ENCODE measurements at places on chromosomes 12 and 14.
A peak's percentile ranks its signal among the peaks of the same experiment; 100 is the strongest.

DNA sequence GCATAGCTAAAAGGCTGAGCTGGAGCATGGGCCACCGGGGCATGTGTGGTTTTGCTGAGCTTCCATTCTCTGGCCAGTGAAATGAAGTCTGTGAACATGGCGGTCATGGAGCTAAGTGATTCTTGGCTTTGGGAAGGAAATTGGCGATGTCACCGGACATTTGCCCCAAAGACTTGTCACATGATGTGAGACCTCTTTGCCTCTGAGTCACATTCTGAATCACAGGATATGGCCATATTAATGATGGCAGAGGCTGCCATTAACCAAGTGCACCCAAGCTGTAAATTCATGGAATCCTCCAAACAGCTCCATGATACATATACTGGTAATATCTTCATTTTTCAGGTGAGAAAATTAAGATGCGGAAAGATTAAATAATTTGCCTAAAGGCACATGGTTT, 27.4 kb upstream of the BATF start:
- DNase-seq, result no peak

GRCh38 chr14:37443461-37443860, 151.6 kb downstream of the FOXA1 start:
- no peak for DNase-seq

DNA sequence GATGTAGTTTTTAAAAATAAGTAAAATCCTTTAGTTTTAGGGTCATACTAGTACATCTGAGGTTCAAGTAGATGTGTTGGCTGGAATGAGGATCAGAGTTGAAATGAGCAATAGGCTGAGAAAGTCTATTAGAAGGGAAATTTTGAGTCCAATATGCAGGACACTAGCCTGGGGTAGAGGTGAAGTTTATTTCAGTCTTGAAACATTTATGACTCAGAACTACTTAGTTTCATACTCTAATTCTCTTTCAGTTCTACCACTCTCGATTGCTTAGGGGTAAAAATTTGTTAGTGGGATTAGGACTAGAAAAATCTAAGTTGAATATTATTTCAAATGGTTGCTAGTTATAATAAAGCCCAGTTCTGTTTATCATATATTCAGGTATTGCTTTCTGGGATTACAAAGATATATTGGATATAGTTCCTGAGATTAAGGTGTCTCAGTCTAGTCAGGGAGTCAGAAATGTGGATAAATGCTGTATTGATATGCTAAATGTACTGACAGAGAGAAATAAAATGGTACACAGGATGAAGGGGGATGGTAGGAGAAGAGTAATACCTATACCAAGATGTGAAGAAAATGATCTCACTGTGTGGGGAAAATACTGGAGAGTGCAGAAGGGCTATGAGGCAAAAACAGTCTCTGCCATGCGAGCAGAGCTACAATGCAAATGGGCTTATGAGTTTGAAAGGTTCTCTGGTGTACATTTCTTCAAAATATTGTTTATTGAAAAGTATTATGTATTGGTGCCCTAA, 395.8 kb upstream of the FBXO33 start:
- DNase-seq, result no peak

GRCh38 chr12:50979369-50980052, 27.2 kb downstream of the HIGD1C start:
- DNase-seq, result no peak

DNA sequence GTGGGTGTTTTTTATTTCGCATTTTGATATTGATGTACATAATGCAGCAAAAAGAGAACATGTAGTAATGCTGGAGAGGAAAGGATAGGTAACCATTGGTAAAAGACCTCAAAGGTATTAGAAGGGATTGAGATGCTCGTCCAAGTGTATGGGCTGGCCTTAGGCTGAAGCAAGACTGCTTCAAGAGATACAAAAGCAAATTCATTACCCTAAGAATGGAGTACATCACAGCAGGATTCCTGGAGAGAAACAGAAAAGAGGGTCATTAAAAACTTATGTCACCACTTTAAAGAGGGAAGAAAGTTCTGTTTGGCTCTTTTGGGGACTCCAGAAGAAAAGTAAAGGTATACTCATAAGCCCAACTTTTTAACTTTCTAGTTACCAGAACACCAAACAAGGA, 420.5 kb downstream of the ZFP36L1 start:
- no peak for DNase-seq

DNA sequence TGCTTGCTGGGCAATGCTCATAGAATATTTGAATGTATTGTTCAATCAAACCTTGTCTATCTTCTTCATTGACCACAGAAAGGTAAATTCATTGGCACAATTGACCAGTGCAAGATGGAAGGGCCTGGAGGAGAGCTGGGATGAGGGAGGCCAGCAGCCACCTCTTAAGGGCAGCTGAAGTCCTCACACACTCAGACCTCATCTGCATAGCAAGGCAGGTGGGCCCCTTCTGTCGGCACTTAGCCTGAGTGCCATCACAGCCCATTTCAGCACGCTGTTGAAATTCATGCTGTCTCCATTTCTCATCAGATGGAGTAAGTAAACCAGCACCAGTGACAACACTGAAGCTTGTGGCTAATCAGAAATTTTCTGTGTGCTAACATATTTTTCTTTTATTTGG, 25.4 kb upstream of the HMGA2 start:
- no peak for DNase-seq

DNA sequence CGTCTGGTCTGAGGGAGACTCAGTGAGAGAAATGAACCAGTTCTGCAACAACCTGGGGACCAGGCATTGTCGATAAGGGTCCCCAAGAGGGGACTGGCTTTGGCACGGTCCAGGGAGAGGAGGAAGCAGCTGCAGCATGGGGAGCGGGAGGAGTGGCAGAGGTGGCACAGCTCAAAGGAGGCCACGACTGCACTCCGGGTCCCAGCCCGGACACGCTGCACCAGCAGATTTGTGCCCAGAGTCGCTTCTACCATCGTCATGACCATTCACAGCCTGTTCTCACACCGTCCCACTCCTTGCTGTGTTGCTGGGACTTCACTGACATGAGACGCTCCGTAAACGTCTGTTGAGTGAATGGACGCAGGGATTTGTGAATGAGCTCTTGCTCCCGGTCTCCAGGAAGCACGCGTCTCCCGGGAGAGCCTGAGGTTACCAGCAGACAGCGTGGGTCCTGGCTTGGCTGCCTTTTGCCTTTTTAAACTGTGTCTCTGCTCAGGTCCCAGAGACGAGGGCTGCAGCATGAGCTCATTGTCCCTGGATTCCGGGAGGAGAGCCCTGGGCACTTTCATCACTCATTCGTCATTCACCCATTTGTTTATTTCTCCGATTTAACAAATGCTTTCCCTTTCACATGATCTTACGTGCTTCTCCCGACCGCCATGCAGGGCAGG, 137.0 kb downstream of the PIWIL1 start:
- DNase-seq, result no peak

DNA sequence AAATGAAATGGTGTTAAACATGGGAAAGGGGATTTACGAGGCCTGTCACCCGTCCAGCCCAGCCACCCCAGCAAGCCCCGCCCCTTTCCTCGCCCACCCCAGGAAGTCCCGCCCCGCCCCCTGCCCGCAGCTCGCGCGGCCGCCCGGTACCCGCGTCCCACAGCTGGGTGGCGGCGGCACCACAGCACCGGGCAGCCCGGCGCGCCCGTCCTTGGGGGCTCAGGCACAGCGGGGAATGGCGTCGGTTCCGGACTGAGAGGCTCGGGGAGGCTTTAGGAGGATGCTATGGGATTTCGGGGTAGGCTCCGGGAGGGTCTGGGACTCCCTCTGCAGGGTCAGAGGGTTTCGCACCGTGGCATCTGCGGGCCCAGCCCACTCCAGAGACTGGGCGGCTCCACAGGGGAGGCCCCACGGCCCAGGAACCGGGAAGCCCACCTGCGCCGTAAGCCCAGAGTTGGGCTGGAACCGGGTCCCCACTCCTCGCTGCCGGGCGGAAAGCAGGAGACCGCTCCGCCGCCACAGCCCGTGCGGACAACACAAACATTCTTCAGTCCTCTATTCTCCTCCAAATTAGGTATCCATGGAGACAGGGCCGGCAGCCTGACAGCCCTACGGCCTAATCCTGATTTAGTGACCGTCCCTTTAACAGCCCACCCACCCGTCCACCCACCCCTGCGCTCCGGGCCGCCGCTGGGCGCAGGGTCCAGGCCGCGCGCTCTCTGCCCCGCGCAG, 1.4 kb downstream of the FIGNL2 start:
- no peak for DNase-seq

- DNase-seq, result no peak
Observed at GRCh38 chr12:116431677-116432300, 127.4 kb upstream of the MAP1LC3B2 start.

- no peak for DNase-seq
Observed at GRCh38 chr14:29637411-29637810, 290.2 kb downstream of the PRKD1 start.

DNA sequence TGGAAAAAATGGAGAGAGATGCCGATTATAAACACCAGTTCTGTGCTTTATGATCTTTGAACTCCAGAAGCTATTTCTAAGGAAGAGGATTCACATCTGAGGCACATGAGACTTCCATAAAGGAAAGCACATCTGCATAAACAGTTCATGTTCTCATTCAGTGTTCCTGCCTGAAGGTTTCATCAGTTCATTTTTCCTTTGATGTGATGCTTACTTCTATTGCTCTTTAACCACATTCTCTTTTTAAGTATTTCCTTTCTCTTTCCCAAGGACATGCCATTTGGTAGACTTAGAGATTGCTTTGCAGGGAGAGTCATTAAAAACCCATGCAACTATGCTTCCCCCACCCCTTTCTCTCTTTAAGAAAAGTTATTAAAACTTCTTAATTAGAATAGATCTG, 387.0 kb upstream of the FLRT2 start:
- no peak for DNase-seq

GRCh38 chr14:63542231-63542999, 762 bp downstream of the PPP2R5E start:
- DNase-seq, result no peak

DNA sequence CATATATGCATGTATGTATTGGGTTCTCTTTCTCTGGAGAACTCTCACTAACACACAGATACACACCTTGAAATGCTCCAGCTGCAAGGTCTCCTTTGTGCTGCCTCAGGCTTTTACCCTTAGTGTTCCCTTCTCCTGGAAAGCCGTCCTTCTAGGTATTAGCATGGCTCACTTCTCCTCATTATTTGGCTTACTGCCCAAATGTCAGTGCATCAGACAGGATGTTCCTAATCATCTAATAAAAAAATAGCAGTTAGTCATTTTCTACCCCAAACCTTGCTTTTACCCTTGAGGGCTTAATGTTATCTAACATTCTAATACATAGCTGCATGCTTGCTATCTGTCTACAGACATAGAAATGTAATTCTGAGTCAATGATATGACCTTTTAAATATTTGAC, 109.0 kb upstream of the SLC16A7 start:
- DNase-seq, result no peak

- DNase-seq, result no peak
Observed at GRCh38 chr12:69613351-69613750, 2.6 kb upstream of the LRRC10 start.

GRCh38 chr12:50514526-50515276, 9.9 kb downstream of the DIP2B start:
- no peak for DNase-seq

DNA sequence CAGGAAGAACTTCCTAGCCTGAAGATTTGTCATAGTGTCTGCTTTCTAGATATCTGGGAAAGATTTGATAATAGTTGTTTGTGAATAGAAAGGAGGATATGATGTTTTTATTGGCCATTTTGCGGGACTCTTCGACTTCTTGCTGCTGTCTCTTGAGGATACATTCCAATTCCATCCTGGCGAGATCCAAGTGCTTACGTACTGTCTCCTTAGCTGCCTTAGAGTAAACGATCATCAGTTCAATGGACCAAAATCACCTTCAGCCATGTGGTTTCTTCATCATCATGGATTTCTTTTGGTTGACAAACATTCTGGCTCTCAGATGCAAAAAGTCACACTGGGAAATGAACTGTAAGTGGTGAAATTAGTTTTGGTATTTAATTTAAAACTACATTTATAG, 82.7 kb upstream of the SCN8A start:
- DNase-seq, result no peak

DNA sequence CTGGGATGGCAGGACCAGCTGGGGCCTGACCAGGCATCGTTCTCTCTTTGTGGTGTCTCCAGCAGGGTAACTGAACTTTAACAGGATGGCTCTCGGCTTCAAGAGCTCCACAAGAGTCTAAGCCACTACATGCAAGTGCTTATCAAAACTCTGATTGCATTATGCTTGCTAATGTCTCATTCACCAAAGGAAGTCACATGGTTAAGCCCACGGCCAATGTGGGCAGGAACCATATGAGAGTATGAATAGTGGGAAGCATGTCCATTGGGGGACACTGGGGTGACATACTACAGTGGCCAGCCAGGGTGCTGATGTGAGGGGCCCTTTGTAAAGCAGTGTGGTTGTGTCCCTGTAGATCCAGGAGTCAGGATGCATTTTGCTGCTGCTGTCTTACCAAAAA, 35.0 kb upstream of the KCNA5 start:
- no peak for DNase-seq

- DNase-seq, result no peak
Observed at GRCh38 chr12:69272511-69272910, 33.1 kb downstream of the CPSF6 start.

GRCh38 chr12:27618836-27619235, 77.4 kb upstream of the REP15 start:
- DNase-seq, result no peak

- DNase-seq, result no peak
Observed at GRCh38 chr14:101593411-101594238, 32.3 kb downstream of the DIO3 start.

GRCh38 chr12:3117144-3117581, 40.0 kb downstream of the TSPAN9 start:
- DNase-seq, result no peak

GRCh38 chr14:30921305-30921704, 46.9 kb downstream of the COCH start:
- DNase-seq, result no peak

DNA sequence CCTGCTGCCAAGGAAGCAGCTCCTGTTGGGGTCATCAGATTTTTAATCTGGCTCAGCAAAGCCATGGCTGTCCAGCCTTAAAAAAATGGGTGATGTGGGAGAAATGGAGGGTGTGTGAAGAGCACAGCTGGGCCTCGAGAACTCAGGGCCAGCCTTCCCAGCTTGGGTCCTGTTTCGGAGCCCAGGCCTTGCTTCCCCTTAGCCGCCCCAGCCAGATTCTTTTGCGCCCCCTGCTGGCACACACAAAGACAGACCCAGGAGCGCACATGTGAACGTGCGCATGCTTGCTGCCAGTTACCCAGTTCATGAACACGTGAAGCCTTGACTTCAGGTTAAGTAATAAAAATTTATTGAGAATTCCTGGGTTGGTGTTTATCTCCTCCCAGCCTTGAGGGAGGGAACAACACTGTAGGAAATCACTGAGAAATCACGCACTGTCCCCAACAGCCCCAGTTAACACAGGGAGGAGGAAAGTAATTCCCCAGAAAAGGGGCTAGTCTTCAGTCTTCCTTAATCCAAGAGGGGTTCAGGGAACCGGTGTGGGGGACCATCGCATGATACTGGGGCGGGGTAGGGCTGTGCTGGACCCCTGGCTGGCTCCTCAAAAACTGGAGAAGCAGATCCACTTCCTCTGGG, 5.3 kb downstream of the PHB2 start:
- peak; percentile 59 for DNase-seq

GRCh38 chr12:6532927-6533652, 1.2 kb upstream of the GAPDH start:
- DNase-seq, result peak; percentile 20

- DNase-seq, result no peak
Observed at GRCh38 chr12:108308395-108309085, 30.6 kb downstream of the CMKLR1 start.
